ENCODE measurements at places on chromosomes 16 and 17.

DNA sequence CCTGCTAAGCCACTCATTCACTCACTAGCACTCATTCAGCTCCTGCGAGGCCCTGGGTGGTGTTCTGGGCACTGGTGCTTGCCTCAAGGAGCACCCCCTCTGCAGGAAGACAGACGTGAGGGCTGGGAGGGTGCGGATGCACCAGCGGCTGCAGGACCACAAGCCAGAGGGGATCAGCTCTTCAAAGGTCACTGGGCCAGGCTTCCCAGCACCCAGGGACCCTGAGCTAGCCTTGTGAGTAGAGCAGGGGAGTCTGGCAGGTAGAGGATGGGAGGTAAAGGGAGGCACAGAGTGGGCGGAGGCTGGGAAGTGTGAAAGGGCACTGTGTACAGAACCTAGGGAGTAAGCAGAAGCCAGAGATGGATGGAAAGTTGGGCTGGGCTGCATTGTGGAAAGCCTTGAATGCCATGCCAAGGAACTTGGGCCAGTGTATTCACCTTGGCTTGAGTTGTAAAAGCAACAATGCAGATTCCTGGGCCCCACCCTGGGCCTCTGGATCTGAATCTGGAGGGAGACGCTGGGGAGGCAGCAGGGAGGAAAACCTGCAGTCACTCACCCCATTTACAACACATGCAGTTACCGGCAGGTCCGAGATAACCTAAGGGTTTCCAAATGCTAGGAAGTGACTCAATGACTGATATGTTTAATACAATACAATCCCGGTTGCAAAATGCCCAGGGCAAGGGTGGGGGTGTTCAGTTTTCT is 1.7 kb downstream of the IL4R start:
- peak; percentile 36 for DNase-seq

DNA sequence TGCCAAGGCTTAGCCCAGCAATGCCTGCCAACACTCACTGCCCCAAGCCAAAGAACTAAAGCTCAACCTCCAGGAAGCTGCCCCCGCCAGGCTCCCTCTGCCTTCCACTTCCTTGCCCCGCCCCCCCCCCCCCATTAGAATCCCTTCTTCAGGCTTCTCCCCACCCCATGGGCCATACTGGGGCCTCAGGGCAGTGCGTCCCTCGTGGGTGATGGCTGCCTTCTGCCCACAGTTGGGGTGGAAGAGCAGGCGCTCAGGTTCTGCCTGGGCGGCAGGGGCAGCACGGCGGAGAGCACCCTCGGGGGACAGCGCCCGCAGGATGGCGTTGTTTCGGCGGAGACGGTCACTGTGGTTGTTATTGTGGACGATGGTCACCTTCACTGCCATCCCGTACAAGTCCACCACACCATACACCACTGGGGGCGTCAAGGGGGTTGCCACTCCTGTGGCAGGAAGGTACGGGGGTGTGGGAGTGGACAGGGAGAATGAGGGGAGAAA is 4.1 kb downstream of the NEURL4 start:
- DNase-seq, result no peak

- no peak for DNase-seq
Observed at GRCh38 chr17:61000911-61001310, 323.3 kb downstream of the BCAS3 start.

DNA sequence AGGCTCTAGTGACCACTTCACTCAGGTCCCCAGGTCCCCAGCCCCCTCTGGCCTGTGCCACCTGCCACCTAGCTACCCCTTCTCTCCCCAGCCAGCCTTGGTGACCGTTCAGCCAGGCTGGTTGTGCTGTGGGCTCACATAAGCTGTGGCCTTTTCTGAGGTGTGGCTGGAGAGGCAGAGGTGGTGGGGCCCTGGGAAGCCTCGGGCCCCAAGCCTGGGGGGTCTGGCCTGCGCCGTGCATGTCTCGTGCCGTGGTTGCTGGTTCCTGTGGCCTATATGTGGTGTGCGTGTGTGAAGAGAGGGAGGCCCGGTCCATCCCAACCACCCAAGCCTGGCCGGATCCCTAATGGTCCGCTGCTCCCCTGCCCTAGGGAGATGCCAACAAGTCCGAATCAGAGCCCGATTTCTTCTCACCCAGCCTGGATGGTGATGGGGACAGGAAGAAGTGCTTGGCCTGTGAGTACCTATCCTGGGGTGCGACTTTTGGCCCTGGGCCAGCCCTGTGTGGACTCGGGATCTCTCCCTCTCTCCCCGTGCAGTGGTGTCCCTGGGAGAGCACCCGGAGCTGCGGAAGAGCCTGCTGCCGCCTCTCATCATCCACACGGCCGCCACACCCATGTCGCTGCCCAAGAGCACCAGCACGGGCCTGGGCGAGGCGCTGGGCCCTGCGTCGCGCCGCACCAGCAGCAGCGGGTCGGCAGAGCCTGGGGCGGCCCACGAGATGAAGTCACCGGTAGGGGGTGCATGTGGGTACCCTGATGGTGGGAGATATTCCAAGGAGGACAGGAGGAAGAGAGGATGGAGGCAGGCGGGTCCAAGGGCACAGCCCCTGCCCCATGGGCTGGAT is 35.9 kb downstream of the CACNA1G start:
- DNase-seq, result no peak

DNA sequence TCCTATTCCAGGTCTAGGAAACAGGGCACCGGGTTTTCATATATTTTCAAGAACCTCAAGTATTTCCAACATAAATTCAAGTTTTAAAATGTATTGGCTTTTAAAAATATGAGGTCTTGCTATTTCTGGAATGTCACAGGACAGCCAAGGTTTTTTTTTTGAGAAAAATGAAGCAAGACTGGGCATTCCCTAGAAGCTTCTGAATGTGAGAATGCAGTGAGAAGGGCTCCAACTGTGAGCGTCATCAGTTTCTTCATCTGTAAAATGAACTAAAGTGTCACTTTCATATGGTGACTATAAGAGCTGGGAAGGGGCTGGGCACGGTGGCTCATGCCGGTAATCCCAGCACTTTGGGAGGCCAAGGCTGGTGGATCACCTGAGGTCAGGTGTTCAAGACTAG is 455.8 kb upstream of the MAF start:
- DNase-seq, result no peak

DNA sequence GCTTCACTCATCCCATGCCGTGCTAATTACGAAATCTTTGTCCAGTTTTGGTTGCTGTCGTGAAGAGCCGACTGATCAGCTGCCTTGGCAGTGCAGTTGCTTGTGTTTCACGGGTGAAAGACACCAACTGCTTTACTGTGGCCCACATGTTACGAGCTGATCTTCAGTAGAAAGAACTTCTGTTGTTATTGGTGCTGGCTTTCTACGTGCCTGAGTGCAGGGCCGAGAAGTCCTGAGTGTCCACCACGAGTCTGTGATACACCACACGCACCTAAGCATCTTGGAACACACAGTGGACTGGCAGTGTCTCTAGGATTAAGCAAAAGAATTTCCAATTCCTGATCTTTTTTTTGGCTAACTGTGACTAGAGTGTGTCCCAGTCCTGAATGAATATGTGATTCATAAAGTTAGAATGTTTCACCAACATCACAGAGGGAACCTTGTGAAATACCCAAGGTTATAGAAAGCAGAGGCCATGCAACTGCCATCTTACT is 70.4 kb upstream of the CLEC18A start:
- DNase-seq, result no peak
